GM23338 (cell line): ENCODE measurements at places on chromosomes 6 and 20. TPM values are rescaled to one million over a fixed set of nuclear protein-coding genes. Genes with fewer than 3 reads are reported as not detected.

The BIRC7 gene
- polyA plus RNA-seq: 0.16 TPM in 1 of 2 replicates, not detected in the other

The TGM2 gene
- polyA plus RNA-seq: 0.45 and 0.49 TPM in 2 replicates

The NKAPL gene
- 2.9 and 3.2 TPM in 2 replicates for polyA plus RNA-seq

The LHFPL5 gene
- not detected in 2 replicates for polyA plus RNA-seq

The NEURL2 gene
- 4.5 and 4.6 TPM in 2 replicates for polyA plus RNA-seq

The MYBL2 gene
- 71.7 and 72.3 TPM in 2 replicates for polyA plus RNA-seq

The FITM2 gene
- polyA plus RNA-seq: 0.73 and 0.87 TPM in 2 replicates
